Frontal cortex (tissue), 4 donors: ENCODE measurements at places on chromosomes 13 and 19.

- no peak for DNase-seq
Measured at GRCh38 chr13:41471785-41472184, 14.4 kb downstream of the RGCC start.

GRCh38 chr19:29978080-29978479, 36.0 kb downstream of the URI1 start:
- DNase-seq, result no peak

DNA sequence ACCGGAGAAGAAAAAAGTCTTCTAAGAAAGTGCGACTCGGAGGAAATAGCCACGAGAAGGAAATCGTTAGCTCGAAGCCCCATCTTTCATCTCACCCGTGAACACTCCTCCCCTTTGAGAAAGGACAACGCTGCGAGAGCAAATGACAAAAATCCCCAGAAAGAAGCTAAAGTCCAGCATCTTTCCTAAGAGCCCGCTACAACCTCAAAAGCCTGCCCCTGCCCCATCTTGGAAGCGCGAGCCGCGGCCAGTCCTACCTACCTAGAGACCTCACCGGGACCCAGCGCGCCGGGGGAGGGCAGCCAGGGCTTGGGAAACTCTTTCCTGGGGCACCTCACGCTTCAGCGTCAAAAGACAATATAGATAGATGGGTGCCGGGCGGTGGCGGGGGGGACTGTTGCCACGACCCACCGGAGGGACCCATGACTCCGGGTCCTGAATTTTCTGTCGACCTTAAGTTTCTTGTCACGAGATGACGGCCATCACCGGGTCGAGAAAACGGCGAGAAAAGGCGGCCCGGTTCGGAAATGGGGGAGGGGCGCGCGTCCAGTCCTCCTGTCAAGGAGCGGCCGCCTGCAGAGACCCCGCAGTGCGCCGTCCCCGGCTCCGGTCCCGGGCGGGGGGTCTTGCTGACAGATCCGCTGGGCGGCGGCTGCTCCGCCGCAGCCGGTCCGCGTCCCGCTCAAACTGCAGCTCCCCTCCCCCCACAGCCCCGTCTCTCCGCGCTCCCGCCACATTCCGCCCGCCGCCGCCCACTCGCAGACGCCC, 65.9 kb downstream of the KCNRG start:
- DNase-seq, result peak; percentile 19

DNA sequence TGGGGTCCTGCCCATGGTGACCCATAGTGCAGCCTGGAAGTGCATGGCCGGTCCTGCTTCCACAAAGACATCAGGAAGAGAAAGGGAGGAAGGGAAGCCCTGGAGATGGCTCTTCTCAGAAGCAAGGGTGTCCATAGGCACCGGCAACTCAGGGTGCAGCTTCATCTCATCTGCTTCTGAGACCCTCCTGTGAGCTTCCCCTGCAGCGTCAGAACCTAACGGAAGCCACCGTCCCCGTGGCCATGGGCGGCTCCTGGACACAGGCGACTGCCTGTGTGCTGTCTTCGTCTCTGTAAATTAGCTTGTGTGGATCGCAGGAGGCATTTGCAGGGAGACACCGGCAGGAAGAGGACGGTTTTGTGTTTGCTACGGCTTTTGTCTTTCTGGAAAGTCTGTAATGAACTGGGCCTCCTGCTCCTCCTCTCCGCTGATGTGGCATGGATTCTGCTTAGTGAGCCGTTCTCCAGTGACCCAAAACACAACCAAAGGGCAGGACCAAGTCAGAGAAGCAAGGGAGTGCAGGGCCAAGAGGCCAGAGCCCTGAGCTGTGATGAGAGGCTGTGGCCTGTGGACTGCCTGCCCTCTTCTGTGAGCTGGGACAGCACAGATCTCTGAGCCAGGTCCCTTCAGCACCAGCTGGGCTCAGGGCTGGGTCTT, 2.5 kb downstream of the ATP4B start:
- DNase-seq, result no peak

GRCh38 chr13:82976499-82976898, 905.8 kb downstream of the SLITRK1 start:
- no peak for DNase-seq

DNA sequence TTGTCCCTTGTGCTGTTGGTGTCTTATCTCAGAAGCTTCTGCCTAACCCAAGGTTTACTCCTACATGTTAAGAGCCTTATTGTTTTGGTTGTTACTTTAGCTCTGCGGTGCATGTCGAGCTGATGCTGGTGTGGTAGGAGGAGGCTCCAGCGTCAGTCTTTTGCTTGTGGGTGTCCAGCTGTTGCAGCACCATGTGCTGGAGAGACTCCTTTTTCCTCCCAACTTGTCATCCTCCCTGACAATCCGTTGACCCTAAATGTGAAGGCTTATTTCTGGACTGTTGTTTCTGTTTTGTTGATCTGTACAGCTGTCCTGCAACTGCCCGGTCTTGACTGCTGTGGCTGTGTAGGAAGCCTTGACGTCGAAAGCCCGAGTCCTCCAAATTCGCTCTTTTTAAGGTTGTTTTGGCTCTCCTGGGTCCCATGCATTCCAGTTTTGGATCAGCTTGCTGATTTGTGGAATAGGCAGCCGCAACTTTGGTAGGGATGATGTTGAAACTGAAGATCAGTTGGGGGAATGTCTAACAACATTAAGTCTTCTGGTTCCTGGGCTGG, 15.3 kb downstream of the NAXD start:
- no peak for DNase-seq

DNA sequence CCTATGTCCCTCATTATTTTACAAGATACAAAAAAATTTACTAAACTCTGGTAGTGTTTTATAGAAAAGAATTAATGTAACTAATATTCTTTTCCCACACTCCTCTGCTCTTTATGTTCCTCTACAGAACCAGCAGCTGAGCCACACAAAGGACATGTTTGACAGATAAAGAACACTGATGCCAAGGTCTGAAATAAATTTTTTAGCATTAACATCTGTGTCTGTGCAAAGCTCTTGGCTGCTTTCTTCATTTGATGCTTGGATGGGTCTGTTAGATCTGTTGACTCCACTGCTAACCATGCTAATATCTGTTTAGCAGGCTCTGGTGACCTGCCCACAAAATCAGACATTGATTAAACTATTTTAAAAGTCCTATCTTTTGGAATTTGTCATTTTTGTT, 2363.8 kb downstream of the PCDH9 start:
- DNase-seq, result no peak

DNA sequence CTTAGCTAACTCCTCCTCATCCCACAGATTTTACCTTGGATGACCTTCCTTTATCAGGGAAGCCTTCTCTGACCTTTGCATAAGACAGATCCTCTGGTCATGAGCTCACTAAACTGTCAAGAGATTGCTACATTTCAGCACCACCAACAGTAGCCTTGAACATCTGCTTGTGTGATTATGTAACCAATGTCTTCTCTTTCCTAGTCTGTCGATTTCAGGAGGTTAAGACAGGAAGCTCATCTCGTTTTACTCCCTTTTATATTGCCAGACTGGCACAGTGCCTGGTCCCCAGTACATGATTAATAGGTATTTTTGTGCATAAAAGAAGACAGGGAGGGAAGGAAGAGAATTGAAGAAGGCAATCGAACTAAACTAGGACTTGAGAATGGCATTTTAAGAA, 1697.7 kb downstream of the EFNB2 start:
- no peak for DNase-seq
